H1 (cell line): ENCODE measurements at places on chromosomes 7 and 10. TPM values are rescaled to one million over a fixed set of nuclear protein-coding genes. Genes with fewer than 3 reads are reported as not detected.

DNA sequence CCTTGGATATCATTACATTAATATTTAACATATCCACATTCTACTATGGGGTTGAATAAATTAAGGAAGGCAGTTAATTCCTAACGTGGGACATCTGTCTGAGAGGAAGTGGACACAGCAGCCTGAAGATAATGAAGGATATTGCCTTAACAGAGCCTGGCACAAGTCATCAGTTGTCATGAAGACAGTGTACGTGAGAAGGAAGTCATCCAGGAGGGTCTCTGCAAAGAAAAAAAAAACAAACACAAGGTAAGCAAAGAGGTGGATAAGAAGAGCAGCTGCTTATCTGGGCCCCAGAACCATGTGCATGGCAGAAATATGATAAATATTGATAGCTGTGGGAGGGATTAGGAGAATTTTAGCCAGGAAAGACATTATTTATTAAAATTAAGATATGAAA, 190.0 kb downstream of the RAPGEF5 start:
- H3K4me1 ChIP-seq, result no peaks in the 10 kb centered on the region
- no peak overlapping the region for H3K27ac ChIP-seq
- no peaks in the 10 kb centered on the region for H3K36me3 ChIP-seq
- H3K4me3 ChIP-seq, result no peak overlapping the region
- no peak for DNase-seq
- H3K27me3 ChIP-seq, result no peaks in the 10 kb centered on the region

DNA sequence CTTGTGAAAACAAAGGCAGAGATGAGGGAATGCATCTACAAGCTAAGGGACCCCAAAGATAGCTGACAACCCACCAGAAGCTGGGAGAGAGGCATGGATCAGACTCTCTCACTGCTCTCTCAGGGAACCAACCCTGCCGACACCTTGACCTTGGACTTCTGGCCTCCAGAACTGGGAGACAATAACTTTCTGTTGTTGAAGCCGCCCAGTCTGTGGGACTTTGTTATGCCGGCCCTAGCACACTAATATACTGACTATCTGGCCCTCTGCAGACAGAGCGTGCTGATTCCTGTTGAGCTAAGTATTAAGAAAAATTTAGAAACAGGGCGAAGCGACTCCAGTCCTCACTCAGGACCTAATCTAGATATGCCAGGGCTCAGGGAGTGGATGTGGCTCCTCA, 144.3 kb upstream of the TCF7L2 start:
- no peak overlapping the region for H3K27ac ChIP-seq
- no peak for DNase-seq
- H3K36me3 ChIP-seq, result no peaks in the 10 kb centered on the region

- H3K4me3 ChIP-seq, result no peak overlapping the region
- H3K27me3 ChIP-seq, result no peaks in the 10 kb centered on the region
- H3K27ac ChIP-seq, result no peak overlapping the region
These were observed 53.9 kb upstream of the PLPP4 start for GRCh38 chr10:120403109-120403508.

DNA sequence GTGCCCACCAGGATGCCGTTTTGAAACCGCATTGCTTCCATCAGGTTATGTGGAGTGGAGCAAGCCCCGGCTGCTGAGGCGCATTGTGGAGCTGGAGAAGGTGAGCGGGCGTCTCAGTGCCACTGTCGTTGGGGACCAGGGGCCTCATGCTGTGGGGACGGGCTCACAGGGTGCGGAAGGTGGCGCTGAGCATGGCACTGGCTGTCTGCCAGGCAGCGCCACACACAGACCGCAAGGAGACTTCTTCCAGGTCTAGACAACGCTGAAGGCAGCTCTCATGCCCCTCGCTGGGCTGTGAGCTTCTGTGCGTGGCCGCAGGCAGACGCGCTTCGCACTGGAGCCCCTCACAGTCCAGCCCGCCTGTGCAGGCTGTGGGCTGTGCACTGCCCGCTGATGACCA, 29.0 kb downstream of the IQCE start:
- no peak overlapping the region for H3K27ac ChIP-seq
- no peaks in the 10 kb centered on the region for H3K36me3 ChIP-seq
- H3K4me3 ChIP-seq, result no peak overlapping the region
- DNase-seq, result no peak
- no peaks in the 10 kb centered on the region for H3K4me1 ChIP-seq

DNA sequence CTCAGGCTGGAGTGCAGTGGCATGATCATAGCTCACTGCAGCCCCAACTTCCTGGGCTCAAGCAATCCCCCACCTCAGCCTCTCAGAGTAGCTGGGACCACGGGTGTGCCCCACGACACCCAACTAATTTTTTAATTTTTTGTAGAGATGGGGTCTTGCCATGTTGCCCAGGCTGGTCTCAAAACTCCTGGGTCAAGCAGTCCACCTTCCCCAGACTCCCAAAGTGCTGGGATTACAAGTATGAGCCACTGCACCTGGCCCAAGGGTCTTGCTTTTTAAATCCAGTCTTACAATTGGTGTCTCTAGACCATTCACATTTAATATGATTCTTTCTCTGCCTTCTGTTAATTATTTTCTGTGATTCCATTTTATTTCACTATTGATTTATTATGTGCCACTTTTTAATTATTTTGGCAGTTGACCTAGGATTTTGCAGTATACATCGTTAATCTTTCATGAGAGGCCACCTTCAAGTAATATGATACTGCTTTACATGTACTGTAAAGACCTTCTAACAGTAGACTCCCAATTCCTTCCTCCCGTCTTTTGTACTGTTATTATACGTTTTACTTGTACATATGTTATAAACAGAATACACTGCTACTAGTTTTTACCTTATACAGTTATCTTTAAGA, 18.7 kb downstream of the MMP21 start:
- peaks cover 77% of the 10 kb centered on the region for H3K36me3 ChIP-seq
- no peak overlapping the region for H3K4me3 ChIP-seq
- no peak for DNase-seq
- H3K4me1 ChIP-seq, result no peaks in the 10 kb centered on the region; the same call in 1 of the 2 replicates
- H3K27me3 ChIP-seq, result no peaks in the 10 kb centered on the region

DNA sequence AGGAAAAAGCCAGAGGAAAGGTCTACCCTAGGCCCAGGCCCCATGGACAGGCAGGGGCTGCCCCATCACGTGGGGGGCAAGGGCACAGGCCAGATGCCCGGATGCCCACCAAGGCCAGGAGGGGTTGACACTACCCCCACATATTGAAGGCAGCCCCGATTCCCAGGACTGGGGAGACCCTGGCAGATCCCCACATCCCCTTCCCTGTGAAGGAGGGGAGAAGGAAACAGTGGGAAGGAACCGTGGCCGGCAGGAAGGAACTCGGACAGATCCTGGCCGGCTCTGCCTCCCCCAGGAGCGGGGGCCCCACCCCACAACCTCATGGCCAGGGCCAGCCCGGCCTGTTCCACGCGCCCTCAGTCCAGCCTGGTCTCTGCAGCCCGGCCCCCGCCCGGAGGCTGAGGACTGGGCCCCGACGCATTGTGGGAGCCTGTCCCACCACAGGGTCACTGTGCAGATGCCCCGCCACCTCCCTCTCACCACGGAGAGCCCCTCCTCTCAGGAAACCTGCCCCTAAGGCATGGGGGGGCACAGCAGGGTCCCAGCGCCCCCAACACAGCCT, 41.3 kb downstream of the PAPOLB start:
- no peak overlapping the region for H3K27ac ChIP-seq
- H3K27me3 ChIP-seq, result no peaks in the 10 kb centered on the region
- H3K4me3 ChIP-seq, result no peak overlapping the region
- no peak for DNase-seq
- no peaks in the 10 kb centered on the region for H3K36me3 ChIP-seq

DNA sequence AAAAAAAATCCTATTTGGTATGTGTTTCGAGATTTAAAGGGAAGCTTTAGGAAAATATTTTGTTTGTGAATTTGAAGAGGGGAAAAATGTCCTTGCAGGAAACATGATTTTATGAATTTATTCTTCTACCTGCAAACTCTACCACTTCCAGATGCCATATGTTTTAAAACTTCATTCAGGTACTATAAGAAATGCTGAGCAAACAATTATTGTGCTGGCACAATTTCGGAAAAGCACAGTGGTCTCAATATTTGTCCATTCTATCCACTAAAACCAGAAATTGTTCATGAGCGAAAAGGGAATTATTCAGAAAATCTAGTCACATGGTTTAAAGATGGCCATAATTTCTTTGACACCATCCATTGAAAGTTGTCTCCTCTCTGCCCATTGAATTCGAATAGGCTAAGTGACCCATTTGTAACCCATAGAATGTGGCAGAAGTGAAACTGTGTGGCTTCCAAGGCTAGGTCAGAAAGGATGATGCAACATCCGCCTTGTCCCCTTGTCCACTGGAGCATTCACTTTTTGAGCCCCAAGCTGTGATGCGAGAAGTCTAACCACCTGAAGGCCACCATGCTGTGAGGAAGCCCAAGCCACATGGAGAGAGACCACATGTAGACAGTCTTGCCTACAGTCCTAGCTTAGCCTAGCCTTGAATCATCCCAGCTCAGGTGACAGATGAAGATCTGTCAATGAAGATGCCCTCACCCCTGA, 189.8 kb upstream of the PRKCQ start:
- no peaks in the 10 kb centered on the region for H3K4me1 ChIP-seq
- no peaks in the 10 kb centered on the region for H3K36me3 ChIP-seq
- H3K4me3 ChIP-seq, result no peak overlapping the region

DNA sequence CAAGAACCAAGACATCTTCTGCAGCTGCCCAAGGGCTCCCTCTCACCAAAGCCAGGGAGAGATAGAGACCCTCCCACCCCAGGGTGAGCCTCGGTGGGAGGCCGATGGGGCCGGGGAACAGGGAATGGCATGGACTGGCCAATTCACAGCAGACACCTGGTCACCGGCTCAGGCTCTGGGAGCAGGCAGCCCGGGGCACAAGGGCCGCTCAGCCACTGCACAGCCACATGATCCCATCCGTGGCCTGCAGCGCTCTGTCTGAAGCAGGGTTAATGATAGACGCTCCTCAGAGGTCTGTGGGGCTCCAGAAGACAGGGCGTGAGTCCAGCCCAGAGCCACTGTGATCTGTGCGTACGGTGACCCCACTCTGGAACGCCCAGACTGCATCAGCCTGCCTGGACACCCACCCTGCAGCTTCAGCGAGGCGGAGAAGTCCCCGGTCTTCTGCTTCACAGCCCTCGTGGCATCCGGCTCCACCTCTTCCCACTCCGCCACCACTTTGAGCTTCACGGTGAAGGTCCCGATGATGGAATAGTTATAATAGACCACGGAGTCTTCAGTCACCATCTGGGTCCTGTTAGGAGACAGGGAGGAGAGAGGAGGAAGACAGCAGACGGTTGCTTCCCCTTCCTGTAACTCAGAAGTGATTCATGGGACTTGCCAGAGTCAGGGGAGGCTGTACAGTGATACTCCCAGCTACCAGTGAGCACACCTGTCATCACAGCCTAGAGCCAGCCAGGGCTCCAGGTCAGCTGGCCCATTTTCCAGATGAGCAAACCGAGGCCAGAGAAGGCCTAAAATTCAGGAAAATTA, 14.0 kb downstream of the TMEM130 start:
- no peaks in the 10 kb centered on the region for H3K36me3 ChIP-seq
- H3K27me3 ChIP-seq, result no peaks in the 10 kb centered on the region
- no peak overlapping the region for H3K27ac ChIP-seq
- H3K4me3 ChIP-seq, result no peak overlapping the region

GRCh38 chr10:6473901-6474370, 106.1 kb downstream of the PRKCQ start:
- H3K27me3 ChIP-seq, result no peaks in the 10 kb centered on the region
- H3K36me3 ChIP-seq, result no peaks in the 10 kb centered on the region; the same call in 1 of the 2 replicates
- no peak overlapping the region for H3K4me3 ChIP-seq
- DNase-seq, result no peak

DNA sequence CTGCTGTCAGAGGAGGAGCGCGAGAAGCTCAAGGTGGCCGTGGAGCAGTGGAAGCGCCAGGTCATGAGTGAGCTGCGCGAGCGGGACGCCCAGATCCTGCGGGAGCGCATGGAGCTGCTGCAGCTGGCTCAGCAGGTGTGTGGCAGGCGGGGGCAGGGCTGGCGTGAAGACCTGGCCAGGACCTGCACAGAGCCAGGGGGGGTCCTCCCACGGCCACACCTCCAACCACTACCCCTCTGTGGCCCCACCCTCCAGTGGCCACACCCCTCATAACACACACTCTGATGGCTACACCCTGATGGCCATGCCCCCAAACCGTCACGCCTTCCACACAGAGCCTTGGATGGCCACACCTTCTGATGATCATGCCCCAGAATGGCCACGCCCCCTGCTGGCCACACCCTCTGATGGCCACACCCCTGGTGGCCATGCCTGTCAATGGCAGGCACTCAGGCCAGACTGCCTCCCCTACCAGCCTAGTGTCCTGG, 23.4 kb upstream of the DPYSL4 start:
- H3K36me3 ChIP-seq, result no peaks in the 10 kb centered on the region
- H3K27me3 ChIP-seq, result no peaks in the 10 kb centered on the region
- H3K4me1 ChIP-seq, result peaks cover 9% of the 10 kb centered on the region

- H3K27me3 ChIP-seq, result no peaks in the 10 kb centered on the region
- H3K4me3 ChIP-seq, result no peak overlapping the region
- H3K4me1 ChIP-seq, result no peaks in the 10 kb centered on the region
- no peaks in the 10 kb centered on the region for H3K36me3 ChIP-seq
- no peak overlapping the region for H3K27ac ChIP-seq
- no peak for DNase-seq
These were observed 28.6 kb upstream of the TNPO3 start for GRCh38 chr7:129083525-129083924.

DNA sequence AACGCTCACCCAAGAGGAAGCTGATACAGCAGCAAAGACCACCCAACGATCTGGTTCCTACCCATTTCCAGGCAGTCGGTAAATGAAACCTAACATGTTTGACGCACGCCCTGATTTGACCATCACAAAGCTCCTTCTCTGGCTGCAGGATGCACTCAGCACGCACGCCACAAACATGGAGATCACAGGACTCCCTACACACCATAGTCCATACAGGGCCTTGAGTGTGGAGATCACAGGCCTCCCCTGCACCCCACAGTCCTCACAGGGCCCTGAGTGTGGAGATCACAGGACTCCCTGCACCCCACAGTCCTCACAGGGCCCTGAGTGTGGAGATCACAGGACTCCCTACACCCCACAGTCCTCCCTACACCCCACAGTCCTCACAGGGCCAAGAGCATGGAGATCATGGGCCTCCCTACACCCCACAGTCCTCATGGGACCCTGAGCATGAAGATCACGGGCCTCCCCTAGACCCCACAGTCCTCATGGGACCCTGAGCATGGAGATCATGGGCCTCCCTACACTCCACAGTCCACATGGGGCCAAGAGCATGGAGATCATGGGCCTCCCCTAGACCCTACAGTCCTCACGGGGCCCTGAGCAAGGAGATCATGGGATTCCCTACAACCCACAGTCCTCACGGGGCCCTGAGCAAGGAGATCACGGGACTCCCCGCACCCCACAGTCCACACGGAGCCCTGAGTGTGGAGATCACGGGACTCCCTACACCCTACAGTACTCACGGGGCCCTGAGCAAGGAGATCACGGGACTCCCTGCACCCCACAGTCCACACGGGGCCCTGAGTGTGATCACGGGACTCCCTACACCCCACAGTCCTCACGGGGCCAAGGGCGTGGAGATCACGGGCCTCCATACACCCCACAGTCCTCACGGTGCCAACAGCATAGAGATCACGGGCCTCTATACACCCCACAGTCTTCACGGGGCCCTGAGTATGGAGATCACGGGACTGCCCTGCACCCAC, 409.2 kb downstream of the DNAJB6 start:
- H3K36me3 ChIP-seq, result no peaks in the 10 kb centered on the region
- H3K4me3 ChIP-seq, result no peak overlapping the region
- no peaks in the 10 kb centered on the region for H3K27me3 ChIP-seq
- no peak for DNase-seq
- H3K4me1 ChIP-seq, result no peaks in the 10 kb centered on the region

SEC61G gene
- polyA plus RNA-seq, result 112 and 274 TPM in 2 replicates

GCK gene
- polyA plus RNA-seq, result 2.4 and 4.3 TPM in 2 replicates

FAM241B gene
- 29.2 and 30.1 TPM in 2 replicates for polyA plus RNA-seq
